Dorsolateral prefrontal cortex (tissue), 122 donors: ENCODE measurements at places on chromosomes 7 and 10.

DNA sequence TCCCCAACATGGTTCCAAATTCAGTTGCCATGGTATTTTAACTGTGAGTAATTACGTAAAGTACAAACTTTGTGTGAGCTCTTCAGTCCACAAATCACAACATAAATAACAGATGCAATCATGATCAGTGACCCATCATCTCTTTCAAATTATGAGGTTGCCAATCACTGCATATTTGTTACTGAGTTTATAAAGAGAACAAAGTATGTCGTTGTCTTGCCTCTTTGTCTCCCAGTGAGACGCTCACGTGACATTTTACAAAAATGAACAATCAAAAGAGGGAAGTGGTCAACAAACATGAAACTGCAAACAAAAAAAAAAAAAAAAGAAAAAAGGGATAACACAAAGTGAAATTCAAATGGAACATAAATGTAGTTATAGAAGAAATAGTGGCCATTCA lies 122.7 kb upstream of the PDSS1 start:
- no peak for DNase-seq

DNA sequence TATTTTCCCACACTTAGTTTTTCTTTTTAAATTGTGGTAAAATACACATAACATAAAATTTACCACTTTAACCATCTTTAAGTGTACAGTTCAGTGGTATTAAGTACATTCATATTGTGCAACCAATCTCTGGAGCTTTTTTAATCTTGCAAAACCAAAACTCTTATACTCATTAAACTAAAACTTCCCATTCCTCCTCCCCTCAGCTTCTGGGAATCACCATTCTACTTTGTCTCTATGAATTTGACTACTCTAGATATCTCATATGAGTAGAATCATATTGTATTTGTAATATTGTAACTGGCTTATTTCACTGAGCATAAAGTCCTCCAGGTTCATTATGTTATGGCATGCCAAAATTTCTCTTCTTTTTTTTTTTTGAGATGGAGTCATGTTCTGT lies 86.4 kb upstream of the JAZF1 start:
- DNase-seq = no peak

DNA sequence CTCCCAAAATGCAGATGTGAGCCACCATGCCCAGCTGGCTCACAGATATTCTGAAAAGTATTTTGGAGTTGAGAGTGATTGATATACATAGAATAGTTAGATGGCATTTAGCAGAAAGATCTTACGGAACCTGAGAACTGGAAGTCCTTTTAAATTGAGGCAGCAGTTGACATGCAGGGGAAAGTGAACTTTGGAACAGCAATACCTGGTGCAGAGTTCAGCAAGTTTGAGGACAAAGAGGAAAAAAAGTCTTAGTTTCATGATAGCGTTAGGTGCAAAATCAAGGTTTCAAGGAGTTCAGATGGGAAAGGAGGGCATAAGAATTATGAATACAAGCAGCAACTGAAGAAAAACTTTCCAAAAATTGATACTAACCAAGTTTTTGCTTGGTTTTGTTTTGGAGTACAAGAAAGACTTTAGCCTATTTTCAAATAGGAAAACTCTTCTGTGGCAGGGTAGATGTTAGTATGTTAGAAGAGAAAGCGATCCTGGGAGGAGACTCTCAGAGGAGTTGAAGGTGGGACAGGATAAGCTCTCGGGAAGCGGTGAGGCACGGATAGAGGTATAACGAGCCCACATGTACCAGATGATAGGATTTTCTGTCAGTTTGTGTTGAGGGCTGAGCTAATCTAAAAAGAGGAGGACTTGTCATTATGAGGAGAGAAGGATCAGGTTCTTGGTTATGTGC lies 28.0 kb upstream of the STMP1 start:
- no peak for DNase-seq

DNA sequence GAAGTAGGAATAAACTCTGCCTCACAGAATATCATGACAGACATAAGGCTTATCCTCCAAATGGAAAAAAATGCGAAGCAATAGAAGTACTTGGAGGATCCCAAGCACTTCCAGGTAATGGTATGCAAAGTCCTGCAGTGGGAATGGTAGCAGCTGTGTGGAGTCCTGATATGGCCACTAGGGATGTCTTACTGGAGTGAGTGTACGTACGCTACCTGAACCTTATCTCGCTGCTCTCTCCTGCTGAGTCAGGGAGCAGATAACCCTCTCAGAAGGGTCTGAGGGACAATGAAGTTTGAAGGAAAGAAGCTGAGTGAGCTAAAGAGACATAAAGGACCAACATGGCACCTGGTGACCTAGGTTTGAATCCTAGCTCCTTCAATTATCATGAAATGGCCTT lies 42.2 kb downstream of the CH25H start:
- DNase-seq = no peak

DNA sequence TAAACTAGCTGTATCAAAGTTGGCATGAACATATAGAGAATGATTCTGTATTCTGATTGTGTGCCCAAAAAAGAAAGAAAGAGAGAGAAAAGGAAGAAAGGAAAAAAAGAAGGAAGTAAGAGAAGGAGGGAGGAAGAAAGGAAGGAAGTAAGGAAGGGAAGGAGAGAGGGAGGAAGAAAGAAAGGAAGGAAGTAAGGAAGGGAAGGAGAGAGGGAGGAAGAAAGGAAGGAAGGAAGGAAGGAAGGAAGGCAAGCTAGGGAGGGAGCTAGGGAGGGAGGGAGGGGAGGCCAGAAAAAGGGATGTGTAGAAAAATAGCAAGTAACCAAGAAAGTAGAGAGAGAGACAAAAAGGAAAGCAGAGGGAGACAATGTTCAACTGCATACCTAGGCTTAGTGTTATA lies 60.7 kb upstream of the TARP start:
- DNase-seq = no peak

DNA sequence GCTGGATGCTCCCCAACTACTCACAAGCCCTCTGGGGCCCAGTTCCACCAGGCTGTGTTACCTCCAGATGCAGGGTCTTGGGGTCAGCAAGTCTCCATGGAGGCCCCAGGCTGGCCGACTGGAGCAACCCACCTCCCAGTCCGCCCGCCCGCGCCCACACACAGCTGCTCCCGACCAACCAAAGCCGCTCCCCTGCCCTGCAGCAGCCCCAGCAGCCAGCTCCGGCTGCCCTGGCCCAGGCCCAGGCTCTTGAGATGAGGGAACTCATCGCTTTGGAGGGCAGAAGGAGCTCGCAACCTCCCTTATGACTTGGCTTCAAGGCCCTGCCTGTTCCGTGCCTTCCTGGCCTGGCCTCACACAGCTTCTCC lies 47.2 kb downstream of the LRRC20 start:
- no peak for DNase-seq

DNA sequence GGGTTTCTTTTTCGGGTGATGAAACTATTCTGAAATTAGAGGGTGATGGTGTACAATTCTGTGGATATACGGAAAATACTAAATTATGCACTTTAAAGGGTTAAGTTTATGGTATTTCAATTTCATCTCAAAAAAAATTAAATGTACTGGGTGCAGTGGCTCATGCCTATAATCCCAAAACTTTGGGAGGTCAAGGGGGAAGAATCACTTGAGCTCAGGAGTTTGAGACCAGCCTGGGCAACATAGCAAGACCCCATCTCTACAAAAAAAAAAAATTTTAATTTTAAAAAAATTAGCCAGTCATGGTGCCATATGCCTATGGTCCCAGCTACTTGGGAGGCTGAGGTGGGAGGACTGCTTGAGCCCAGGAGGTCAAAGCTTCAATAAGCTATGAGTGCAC lies 57.0 kb downstream of the SMURF1 start:
- DNase-seq = no peak

- no peak for DNase-seq
Observed at GRCh38 chr7:28815369-28815927, 142.7 kb downstream of the TRIL start.

DNA sequence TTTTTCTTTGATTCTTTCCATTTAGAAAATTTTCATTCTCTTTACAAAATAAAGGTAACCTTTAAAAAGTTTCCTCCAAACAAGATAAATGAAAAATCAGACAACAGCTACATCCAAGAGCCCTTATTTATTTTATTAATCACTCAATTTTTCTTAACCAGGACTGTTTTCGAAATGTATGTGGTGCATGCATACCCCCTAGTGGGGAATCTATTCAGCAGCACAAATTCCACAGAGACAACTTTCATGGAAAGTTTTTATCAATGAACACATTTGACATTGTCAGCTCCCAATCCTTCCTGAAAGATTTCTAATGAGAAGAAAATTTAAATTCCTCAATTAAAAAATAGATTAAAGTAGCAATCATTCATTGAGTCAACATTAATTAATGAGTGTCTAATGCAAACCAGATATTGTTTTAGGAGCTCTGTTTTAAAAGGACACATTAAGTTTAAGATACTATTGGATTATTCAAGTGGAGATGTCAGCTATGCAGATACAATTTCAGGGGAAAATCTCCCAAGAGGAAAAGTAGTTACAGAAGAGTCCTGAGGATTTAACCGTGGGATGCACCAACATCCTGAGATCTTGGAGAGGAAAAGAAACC lies 5.2 kb upstream of the HTR7 start:
- no peak for DNase-seq

GRCh38 chr10:128241023-128241422 lies 114.8 kb upstream of the MKI67 start:
- DNase-seq = no peak

DNA sequence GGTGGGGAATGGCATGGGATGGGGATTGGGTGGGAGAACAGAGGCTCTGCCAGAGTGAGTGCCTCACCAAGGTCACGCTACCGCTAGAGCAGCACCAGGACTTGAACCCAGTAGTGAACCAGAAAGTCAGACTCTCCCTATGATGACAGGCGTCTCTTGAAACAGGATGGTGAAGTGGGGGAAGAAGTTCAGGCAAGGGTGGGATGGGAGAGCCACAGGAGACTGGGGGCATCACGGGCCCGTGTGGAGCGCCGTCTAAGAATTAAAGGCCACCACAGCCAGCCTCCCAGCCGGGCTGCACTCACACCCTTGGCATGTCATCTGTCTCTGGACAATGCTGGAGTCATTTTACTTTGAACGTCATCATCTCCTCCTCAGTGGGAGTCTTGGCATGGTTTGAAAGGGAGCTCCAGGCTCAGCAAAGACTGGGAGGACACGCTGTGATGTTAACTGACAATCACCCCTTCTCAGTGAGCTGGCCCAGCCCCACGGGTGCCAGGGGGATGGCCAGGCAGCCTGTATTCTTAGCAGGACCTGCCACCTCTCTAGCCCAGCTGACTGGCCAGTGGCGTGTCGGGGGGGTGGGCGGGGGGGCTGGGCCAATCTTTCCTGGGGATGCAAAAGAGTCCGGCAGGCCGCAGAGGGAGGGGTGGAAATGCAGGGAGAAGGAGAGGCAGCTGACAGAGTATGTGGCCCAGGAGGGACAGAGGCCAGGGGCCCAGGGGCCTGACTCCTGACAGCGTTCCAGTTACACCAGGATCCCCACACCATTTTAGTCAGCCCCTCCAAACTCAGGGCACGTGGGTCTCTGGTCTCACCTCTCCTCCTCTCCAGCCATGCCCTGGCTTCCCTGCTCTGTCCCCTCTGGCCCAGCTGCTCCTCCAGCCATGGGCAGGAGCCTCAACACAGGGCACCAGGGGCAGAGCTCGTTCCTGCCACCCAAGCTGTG lies 96.2 kb downstream of the VOPP1 start:
- DNase-seq = no peak

DNA sequence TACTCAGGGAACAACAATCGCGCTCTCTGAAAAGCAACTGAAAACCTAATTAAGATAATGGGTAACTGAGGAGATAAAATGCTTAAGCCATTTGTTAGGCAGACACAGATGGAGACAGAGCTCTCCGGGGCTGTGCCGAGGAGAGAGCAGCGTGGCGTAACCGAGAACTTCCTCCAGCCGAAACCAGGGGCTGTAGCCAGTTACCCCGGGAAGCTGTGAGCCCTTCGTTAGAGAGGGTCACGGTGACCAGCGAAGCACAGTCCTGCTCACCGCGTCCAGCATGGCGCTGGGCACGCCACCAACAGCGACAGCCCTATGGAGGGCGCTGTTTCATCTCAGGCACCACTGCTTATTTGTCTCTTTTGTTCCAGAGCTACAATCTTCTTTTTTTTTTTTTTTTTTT lies 16.1 kb downstream of the PAPOLB start:
- DNase-seq = peak; percentile 56

DNA sequence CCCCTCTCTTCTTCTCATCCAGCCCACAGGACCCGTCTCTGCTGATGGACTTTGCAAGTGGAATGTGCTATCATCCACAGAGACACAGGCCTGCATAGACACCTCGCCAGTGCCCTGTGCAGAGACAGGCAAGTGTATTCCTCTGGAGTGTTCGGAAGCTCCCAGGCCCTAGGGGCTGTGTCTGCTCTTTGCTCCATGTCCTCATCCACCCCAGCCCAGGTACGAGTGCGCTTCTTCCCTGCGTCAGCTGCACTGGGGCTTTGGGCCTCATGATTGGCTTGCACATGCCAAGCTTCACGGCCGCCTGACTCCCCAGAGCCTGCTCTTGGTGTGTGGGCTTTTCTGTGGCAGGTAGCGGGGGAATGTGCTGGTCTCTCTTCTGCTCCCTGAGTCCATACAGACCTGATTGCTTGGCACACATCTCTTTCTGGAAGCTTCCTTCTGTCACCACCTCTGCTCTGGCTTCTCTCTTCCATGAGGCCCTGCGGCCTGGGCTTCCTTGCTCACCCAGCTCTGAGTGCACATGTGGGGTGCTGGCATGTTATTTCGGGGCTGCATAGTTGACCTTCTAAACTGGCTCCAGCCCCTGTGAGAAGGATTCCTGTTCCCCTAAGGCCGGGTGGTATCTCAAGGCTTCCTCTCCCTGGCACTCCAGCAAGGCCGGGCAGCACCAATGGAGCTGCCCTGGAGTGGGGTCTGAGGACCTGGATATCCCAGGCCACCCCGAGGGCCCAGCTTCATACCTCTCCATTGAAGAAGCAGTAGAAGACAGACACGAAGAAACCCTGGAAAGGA lies 27.8 kb downstream of the CRHR2 start:
- DNase-seq = no peak

- DNase-seq = no peak
Observed at GRCh38 chr10:109203646-109204353, 719.5 kb downstream of the XPNPEP1 start.

- no peak for DNase-seq
Observed at GRCh38 chr7:33742521-33742920, 162.8 kb upstream of the BMPER start.

DNA sequence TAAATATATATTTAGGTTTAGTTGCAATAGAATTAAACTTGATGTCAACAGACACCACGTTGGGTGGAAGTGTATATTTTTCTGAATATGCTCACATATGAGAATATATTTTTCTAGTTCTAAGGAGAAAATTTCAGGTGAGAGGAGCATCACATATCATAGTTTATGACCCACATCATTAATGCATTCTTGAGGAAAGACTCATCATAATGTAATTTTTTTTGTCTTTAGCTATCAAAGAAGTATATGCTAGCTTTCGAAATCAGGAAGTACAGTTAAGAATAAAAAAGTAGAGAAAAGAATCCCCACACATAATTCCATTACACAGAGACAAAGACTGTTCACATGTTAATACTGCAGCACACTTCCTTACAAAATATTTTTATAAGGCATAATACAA lies 30.4 kb downstream of the A1CF start:
- no peak for DNase-seq
